Activated T-cell treated with anti-CD3 and anti-CD28 coated beads, Interleukin-2, amount 50 U/mL, for 72 hours (primary cell): ENCODE measurements at places on chromosomes 3 and 15.

DNA sequence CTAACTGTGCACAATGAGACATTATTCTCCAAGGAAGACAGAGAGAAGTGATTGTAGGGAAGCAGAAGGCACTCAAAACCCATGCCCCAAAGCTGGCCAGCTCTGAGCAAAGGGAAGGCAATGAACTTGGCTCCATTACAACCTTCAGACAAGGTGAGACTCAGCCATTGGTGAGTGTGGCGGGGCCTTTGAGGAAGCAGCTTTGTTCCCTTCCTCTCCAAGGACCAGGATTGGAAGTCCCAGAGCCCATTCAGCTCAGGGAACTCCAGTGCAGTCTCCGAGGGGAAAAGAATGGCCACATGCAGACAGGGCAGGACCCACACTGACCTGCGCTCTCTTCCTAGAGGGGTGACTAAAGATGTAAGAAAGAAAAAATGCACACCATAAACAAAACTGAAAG lies 23.1 kb downstream of the HEG1 start:
- DNase-seq: no peak

GRCh38 chr3:197494366-197495058 lies 61.3 kb downstream of the BDH1 start:
- no peak for DNase-seq

GRCh38 chr15:84949043-84949442 lies 32.6 kb upstream of the PDE8A start:
- no peak for DNase-seq

DNA sequence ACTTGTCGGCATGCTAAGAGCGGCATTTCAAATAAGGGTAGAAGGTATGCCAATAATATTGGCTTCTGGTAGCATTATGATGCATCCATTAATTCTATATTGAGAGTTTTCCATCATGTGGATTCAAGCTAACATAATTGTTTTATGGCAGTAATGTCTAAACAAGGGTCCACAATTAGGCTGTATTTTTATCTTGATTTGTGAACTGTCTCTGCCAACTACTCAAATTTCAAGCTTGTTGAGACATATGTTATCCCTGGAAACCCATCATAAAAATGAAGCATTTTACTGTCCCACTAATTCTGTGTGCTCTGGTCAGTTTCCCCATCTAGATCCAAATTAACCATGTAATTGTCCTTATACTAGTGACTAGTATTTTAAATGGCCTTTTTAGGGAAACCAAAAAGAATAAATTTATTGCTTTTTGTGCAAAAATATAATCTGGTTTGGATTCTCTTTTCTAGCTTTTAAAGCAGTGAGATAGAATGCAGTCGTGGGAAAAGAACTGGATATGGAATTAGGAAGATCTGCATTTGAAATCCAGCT lies 1.2 kb upstream of the OSTN start:
- DNase-seq: no peak

DNA sequence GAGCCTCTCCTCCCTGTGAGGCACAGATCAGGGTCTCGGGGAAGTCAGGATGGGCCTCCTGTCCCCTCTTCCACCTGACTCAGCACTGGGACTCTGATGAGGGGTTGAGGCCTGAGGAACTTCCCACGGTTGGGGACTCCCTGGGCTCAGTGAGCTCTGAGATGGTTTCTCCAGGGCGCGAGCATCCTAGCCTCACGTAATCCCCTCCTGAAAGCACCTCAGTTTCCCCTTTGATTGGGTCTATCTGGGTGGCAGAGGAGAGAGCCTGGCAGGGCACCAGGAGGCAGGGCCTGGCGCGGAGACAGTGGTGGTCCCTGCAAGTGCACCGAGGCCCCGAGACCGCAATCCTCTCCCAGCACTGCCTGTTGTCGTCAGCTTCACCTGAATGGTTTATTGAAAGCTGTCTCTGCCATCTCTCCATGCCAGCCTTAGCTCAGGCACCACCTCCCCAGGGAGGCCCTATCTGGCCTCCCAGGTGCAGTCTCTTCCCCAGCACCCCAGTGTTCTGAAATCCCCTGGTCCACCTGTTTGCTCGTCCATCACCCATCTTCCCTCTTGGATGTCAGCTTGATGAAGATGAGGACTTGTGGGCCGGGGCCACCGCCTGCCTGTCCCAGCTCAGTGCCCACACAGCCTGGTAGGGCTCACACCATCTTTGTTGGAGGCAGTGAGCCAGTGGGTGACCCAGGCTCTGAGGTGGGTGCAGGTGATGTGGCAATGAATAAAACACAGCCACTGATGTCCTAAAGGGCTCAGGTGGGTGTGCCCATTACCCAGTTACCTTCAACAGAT lies 52.2 kb upstream of the PCSK6 start:
- DNase-seq: no peak

DNA sequence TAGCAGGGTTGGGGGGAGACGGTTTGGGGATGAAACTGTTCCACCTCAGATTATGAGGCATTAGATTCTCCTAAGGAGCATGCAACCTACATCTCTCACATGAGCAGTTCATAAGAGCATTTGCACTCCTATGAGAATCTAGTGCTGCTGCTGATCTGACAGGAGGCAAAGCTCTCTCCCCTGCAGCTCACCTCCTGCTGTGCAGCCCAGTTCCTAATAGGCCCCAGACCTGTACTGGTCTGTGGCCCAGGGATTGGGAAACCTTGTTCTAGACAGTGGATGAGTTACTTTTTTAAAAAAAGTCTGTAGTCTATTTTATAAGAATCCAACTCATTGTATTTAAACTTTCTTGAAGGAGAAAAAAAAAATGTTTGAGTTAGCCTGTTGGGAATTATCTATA lies 100.0 kb downstream of the HHLA2 start:
- no peak for DNase-seq

GRCh38 chr3:126711121-126711760 lies 7.2 kb downstream of the CHCHD6 start:
- no peak for DNase-seq

- DNase-seq: no peak
Measured at GRCh38 chr15:29123991-29124390, 145.6 kb downstream of the NSMCE3 start.

- no peak for DNase-seq
Measured at GRCh38 chr3:120875989-120876388, 32.0 kb upstream of the STXBP5L start.

DNA sequence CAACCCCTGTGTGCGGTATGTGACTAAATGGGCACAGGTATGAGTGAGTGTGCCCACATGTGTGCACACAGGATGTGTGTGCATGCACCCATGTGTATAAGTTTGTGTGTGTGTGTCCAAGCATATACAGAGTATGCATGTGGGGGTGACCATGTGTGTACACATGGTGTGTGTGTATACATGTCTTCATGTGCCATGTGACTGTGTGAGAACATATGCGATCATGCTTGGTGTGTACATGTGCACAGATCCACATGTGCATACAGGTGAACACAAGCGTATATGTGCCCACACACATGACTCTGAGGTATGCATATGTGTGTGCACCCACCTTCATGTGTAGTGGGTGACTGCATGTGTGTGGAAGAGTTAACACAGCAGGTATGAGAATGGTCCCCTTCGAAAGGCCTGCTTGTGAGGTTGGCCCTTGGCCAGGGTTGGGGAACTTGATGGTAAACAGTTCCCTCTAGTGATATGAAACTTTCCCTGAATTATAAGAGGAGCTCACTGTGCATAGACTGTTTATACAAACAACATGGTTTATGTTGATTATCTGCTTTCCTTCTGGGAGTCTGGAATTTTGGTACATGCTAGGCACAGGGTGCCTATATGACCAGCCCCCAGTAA lies 10.3 kb downstream of the PFKFB4 start:
- no peak for DNase-seq

- no peak for DNase-seq
Measured at GRCh38 chr3:159860269-159861116, 128.1 kb upstream of the IL12A start.

- no peak for DNase-seq
Measured at GRCh38 chr3:175297216-175297615, 438.1 kb downstream of the NAALADL2 start.

DNA sequence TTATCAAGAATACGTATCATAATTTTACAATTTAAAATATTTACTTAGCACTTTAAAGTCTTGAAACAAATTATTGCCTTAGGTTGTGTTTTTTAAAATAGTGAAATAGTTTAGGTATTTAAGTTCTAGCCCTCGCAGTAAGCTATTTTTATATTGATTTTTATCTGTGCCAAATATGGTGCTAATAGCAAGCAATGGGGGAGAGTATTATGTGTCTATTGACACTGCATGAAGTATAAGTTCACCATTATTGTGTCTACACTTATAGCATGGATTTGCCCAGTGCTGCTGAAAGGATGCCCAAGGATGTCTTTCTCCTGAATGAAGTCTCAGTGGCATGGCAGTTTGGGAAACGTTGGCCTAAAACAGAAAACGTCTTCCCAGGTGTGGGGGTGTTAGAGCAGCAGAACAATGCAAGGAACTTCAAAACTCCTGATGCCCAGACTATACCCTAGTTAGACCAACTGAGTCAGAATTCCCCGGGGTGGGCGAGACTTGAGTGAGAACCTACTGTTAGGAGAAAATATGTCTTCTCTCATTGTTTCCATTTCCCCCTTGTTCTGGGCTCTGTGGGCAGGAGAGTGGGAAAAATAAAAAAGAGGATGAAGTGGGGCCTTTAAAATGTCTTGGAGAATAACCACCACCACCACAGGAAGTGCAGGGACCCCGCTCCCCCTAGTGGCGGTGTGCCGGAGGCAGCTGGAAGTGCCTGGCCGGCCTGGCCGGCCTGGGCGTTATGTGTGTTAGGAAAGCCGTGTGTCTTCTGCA lies 104.2 kb upstream of the SLC7A14 start:
- peak; percentile 37 for DNase-seq

GRCh38 chr15:67920524-67921240 lies 80.8 kb upstream of the RNU6-1 start:
- DNase-seq: no peak

DNA sequence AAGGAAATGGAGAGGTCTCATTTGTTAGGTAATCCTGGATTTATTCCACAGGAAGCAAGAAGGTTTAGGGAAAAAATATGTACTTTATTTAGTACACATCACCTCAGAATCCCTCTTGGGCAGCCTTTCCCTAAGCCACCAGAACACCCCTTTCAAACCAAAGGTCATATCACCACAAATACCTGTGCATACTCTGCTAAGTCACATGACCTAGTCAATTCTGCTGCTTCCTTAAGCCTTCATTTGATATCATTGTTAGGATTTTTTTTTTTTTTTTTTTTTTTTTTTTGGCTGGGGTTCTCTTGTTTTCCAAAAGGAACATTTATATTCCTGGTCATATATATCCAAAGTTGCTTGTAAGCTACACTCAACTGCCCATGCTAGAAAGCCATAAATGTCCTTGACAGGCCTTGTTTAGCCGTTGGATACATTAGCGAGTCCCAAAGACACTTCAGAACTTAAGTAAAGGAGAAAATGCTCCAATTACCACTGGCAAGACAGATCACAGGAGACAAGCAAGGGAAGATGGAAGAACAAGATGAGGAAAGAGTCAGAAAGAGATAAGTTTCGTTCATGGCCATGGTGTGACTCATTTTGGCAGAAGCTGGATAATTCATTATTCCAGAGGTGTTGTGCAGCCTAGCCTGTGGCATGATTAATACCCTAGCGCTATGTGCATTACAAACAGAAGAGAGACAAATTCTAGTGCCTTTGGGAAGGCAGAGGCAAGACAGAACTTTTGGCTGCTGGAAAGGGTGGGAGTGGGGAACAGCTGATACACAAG lies 155.6 kb upstream of the SLC2A2 start:
- no peak for DNase-seq

DNA sequence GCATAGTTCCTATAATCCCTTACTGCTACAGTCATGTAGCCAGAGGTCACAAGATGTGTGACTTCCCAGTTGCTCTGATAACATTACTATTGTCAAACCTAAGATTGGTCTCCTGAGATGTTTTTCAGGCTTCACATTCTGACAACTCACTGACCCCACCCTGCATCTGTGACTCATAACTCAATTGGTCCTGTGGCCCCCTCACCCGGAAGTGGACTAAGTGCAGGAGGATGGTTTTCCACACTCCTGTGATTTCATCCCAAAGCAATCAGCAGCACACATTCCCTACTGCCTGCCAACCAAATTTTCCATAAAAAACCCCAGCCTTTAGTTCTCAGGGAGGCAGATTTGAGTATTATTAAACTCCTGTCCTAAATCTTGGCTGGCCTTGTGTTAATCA lies 564.9 kb upstream of the ZNF385D start:
- DNase-seq: no peak

GRCh38 chr15:70703096-70703878 lies 60.1 kb downstream of the UACA start:
- no peak for DNase-seq

DNA sequence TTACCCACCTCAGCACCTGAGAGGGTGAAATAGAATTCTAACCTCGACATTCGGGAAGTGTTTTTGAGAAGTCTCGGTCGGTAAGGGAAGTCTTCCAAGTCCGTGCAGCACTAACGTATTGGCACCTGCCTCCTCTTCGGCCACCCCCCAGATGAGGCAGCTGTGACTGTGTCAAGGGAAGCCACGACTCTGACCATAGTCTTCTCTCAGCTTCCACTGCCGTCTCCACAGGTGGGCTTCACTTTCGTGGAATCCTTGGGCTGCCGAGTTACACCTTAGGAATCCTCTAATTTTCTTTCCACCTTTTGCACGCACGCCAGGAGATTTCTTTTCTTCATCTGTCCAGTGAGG lies 775 bp downstream of the CCNDBP1 start:
- no peak for DNase-seq

GRCh38 chr15:63466378-63467192 lies 37.8 kb upstream of the USP3 start:
- DNase-seq: peak; percentile 65

GRCh38 chr3:45816544-45816943 lies 20.2 kb upstream of the SLC6A20 start:
- DNase-seq: no peak

- no peak for DNase-seq
Measured at GRCh38 chr3:43906849-43907507, 216.2 kb downstream of the ABHD5 start.

DNA sequence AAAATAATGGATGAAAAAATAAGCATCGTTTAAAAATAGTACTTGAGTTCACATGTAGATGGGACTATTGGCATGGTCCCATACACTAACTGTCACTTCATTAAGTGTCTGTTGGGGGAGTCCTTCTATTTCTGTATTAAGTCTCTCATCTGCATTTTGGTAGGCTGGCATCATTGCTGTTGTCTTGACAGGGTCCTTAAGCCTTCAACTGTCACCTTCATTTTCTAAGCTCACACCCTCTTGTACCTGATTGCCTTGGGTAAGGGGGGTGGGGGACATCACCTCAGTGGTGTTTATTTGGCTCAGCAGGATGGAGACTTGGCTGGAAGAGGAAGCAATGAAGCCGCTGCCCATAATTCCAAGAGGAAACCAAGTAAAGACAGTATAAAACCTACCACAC lies 202.0 kb upstream of the VEPH1 start:
- DNase-seq: no peak

GRCh38 chr15:49235446-49236124 lies 65.5 kb downstream of the GALK2 start:
- peak; percentile 45 for DNase-seq

DNA sequence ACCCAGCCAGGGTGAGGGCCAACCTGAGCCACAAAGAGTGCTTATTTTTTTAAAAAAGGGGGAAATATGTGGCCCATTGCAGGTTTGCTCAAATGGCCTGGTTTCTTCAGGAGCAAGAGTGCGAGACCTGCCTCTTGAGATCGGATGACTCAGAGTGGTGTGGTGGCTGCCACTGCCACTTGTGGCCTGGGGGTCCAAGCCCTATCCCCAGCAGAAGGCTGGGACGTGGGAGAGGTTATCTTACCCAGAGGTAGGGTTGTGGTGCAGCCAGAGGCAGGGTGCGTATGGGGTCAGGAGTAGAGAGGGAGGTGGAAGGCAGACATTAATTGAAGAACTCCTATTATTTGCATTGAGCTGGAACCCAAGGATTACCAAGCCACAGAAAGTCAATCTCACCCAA lies 83.2 kb upstream of the SMAD3 start:
- DNase-seq: no peak

GRCh38 chr3:43132870-43133636 lies 27.2 kb upstream of the POMGNT2 start:
- no peak for DNase-seq
